ENCODE measurements at places on chromosomes 7 and 10. TPM values are rescaled to one million over a fixed set of nuclear protein-coding genes. Genes with fewer than 3 reads are reported as not detected.

The NRG3 gene
- total RNA-seq = 0.16 TPM

The OR2A25 gene
- total RNA-seq = not detected

The HSPB1 gene
- 264 TPM for total RNA-seq

- no peak for DNase-seq
- no peaks in the 10 kb centered on the region for H3K4me1 ChIP-seq
- no peaks in the 10 kb centered on the region for H3K27me3 ChIP-seq
- no peaks in the 10 kb centered on the region for H3K36me3 ChIP-seq
Observed at GRCh38 chr10:112807013-112807412, 143.0 kb upstream of the TCF7L2 start.

DNA sequence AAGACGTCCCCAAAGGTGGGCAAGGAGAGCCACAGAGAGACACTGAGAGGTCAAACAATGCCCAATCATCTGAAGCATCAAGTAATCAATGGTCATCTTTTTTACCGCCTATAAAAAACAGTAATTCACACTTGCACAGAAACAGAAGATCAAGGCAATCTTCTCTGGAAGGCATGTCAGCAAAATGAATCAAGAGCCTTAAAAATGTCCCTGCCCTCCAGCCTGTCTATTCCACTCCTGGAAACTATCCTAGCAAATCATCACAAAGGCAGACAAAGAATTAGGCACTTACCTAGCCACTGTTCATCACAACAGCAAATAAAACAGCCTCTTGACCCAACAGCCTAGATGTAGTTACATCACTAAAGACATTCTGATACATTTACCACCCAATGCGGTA is 48.9 kb downstream of the FAM53B start:
- no peak overlapping the region for H3K27ac ChIP-seq
- no peak for DNase-seq
- H3K27me3 ChIP-seq = no peaks in the 10 kb centered on the region
- H3K36me3 ChIP-seq = no peaks in the 10 kb centered on the region
- no peak overlapping the region for H3K4me3 ChIP-seq

DNA sequence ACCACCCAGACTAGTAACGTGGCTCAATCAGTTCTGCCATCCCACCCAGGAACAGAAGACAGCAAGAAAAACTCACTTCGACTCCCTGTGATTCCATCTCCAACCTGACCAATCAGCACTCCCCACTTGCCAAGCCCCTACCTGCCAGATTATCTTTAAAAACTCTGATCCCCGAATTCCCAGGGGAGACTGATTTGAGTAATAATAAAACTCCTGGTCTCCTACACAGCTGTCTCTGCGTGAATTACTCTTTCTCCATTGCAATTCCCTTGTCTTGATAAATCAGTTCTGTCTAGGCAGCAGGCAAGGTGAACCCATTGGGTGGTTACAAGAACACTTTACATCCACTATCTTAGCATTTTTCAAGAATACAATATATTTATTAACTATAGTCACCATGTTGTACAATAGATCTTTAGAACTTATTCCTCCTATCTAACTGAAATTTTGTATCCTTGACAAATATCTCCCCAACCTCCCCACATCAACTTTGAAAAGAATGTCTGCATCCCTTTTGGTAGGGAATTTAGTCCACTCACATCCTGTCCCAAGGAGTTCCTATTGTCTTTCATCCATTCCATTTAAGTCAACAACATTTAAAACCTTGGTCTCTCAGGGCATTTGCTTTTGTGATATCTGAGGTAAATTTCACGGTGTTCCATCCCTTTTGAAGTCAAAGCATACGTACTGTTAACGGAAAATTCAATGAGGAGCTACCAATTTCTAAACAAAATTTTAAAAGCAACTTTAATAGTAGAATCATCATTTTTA is 163.7 kb downstream of the MACC1 start:
- no peaks in the 10 kb centered on the region for H3K36me3 ChIP-seq
- DNase-seq = no peak
- no peaks in the 10 kb centered on the region for H3K4me1 ChIP-seq

GRCh38 chr7:106423821-106424475 is 139.2 kb upstream of the NAMPT start:
- no peaks in the 10 kb centered on the region for H3K36me3 ChIP-seq
- peaks cover 22% of the 10 kb centered on the region for H3K4me1 ChIP-seq
- DNase-seq = no peak

- peaks cover 11% of the 10 kb centered on the region for H3K4me1 ChIP-seq
- no peak overlapping the region for H3K4me3 ChIP-seq
- no peaks in the 10 kb centered on the region for H3K36me3 ChIP-seq
Observed at GRCh38 chr10:23174977-23175512, 17.1 kb upstream of the PTF1A start.

- no peak overlapping the region for H3K27ac ChIP-seq
- H3K4me1 ChIP-seq = no peaks in the 10 kb centered on the region
- peaks cover 9% of the 10 kb centered on the region for H3K27me3 ChIP-seq
- no peak for DNase-seq
- H3K4me3 ChIP-seq = no peak overlapping the region
Observed at GRCh38 chr7:34225193-34225592, 319.9 kb downstream of the BMPER start.

GRCh38 chr10:60099998-60100747 is 193.8 kb upstream of the CCDC6 start:
- no peak for DNase-seq
- no peak overlapping the region for H3K27ac ChIP-seq
- H3K4me3 ChIP-seq = no peak overlapping the region
- H3K36me3 ChIP-seq = no peaks in the 10 kb centered on the region
- H3K27me3 ChIP-seq = no peaks in the 10 kb centered on the region

DNA sequence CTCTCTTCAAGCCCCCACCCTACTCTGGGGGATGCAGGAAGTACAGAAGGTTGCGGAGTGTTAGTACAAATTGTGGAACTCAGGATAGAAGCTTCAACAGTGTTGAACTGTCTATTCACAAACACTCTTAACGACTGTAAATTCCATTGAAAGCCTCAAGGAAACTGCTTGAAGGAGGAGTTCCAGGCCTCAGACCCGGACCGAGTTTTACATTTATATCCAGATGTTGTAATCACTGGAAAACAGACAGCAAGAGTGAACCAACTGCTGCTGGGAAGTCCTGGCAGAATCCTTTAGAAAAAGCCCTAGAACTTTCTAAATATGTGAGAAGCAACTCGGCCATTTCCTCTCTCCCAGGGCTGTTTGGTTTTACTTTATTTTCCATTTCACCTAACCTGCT is 84.1 kb upstream of the LRRC18 start:
- H3K4me1 ChIP-seq = peaks cover 6% of the 10 kb centered on the region
- peak overlapping the region; percentile 40 for H3K27ac ChIP-seq
- H3K36me3 ChIP-seq = no peaks in the 10 kb centered on the region
- H3K27me3 ChIP-seq = no peaks in the 10 kb centered on the region
- H3K4me3 ChIP-seq = no peak overlapping the region

DNA sequence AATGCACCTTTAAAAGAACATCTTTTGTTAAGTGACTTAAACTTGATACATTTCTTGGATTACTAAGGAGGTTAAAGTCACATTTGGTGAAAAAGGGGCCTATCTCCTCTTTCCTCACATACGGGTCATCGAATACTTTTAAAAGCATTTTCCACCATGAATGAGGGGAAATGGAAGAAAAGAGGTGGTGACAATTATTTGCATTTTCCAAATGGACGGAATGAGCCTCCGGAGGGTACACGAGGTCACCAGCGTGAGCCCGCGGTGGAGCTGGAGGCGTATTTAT is 1.0 kb upstream of the BMPR1A start:
- peak overlapping the region; percentile 97 for H3K27ac ChIP-seq
- H3K4me3 ChIP-seq = peak overlapping the region; percentile 93
- DNase-seq = no peak

- peak overlapping the region; percentile 13 for H3K4me3 ChIP-seq
- no peaks in the 10 kb centered on the region for H3K27me3 ChIP-seq
- H3K36me3 ChIP-seq = no peaks in the 10 kb centered on the region
- H3K4me1 ChIP-seq = no peaks in the 10 kb centered on the region
- peak overlapping the region; percentile 31 for H3K27ac ChIP-seq
Observed at GRCh38 chr7:112566442-112567324, 85.9 kb downstream of the LSMEM1 start.

DNA sequence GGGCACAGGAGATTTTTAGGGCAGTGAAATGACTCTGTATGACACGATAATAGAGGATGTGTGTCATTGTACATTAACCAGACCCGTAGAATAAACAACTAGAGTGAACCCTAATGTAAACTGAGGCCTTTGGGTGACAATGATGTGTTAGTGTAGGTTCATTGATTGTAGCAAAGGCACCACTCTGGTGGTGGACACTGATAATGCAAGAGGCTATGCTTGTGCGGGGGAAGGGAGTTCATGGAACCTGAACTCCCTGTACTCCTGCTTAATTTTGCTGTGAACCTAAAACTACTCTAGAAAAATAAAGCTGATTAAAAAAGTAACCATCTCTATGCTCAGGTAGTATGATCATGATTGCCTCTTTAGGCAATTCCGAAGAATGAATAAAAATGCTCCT is 96.3 kb upstream of the VIPR2 start:
- H3K36me3 ChIP-seq = no peaks in the 10 kb centered on the region
- H3K4me3 ChIP-seq = no peak overlapping the region
- DNase-seq = no peak
- no peak overlapping the region for H3K27ac ChIP-seq

DNA sequence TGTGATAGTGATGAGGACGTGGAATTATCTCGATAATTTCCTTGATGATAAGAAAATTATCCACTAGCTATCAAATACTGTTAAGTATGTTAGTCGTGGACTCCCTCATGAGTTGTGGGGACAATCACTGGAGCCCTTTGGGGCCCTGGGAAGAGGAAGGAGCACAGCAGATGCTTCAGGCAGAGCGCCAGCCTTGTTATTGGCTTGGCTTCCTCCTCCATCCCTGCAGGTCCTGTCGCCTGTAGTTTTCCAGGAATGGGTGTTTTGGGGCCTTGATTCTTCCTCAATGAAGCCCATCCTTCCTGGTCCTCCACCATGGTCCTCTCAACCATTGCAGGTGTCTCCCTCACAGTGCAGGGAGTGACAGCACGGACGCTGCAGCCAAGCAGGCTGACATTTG is 32.5 kb upstream of the ZNF32 start:
- no peaks in the 10 kb centered on the region for H3K36me3 ChIP-seq
- H3K4me1 ChIP-seq = no peaks in the 10 kb centered on the region
- H3K27ac ChIP-seq = no peak overlapping the region
- H3K4me3 ChIP-seq = no peak overlapping the region
- no peak for DNase-seq
- no peaks in the 10 kb centered on the region for H3K27me3 ChIP-seq

All from breast epithelium (tissue), 4 donors.